Heart left ventricle (tissue), 16 donors: ENCODE measurements at places on chromosomes 16 and 17. TPM values are rescaled to one million over a fixed set of nuclear protein-coding genes. Genes with fewer than 3 reads are reported as not detected.

Gene INCA1
- 2.9 TPM for total RNA-seq

Gene ST6GALNAC2
- 4.9 TPM for total RNA-seq

Gene KCNJ18
- not detected for total RNA-seq

DNA sequence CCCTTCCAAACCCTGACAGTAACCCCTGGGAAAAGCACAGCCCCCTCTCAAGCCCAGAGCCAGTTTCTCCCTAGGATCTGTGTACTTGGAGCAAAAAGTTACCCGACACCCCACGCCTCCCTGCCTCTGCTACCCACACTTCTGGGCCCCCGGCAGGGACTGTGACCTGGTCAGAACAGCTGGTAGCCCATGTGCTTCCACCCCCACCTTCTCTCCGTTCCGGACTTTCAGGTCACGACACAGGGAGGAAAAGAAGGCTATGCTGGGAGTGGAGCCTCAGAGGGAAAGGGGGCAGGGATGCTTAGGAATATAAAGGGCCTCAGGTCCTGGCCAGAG, 6.4 kb downstream of the PPY start:
- H3K4me1 ChIP-seq, result peaks cover 7% of the 10 kb centered on the region
- no peak overlapping the region for H3K27ac ChIP-seq
- peaks cover 21% of the 10 kb centered on the region for H3K27me3 ChIP-seq
- H3K36me3 ChIP-seq, result no peaks in the 10 kb centered on the region
- no peak overlapping the region for H3K4me3 ChIP-seq

DNA sequence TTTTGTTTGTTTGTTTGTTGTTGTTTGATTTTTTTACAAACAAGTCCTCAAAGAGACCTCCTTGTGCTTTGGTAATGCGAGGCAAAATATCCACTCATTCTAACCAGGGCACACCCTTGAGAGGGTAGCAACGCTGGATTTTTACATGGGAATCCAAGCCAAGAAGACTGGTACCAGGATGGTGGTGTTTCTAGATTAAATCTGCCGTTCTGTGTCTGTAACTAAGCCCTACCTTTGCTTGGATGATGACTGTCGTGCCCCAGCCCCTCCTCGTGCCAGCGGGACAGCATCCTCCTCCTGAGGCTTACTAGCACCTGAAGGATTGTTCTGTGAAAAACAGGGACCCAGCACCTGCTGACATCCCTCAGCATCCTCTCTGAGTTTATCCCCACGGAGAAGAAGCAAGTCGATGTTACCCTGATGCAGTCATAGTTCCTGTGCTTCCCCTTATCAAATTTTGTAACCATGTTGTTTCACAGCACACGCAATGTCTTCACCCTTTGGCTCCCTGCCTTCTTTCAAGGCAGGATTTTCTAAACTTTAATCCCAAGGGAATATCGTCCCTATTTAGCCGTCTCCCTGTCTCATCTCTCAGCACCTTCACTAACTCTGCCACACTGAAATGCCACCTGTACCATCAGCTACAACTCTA, 5.1 kb upstream of the HSBP1 start:
- H3K4me1 ChIP-seq, result peaks cover 10% of the 10 kb centered on the region
- H3K36me3 ChIP-seq, result no peaks in the 10 kb centered on the region
- H3K4me3 ChIP-seq, result peak overlapping the region; percentile 37
- H3K27me3 ChIP-seq, result no peaks in the 10 kb centered on the region

DNA sequence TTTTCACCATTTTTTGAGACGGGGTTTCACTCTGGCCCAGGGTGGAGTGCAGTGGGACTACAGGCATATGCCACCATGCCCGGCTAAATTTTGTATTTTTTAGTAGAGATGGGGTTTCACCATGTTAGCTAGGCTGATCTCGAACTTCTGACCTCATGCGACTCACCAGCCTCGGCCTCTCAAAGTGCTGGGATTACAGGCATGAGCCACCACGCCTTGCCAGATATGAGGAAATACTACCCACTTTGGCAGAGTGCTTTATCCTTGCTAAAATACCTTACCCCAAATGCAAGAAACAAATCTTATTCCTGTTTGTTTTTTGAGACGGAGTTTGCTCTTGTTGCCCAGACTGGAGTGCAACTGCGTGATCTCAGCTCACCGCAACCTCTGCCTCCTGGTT, 62.9 kb upstream of the MGAT5B start:
- no peaks in the 10 kb centered on the region for H3K36me3 ChIP-seq
- no peak overlapping the region for H3K4me3 ChIP-seq

DNA sequence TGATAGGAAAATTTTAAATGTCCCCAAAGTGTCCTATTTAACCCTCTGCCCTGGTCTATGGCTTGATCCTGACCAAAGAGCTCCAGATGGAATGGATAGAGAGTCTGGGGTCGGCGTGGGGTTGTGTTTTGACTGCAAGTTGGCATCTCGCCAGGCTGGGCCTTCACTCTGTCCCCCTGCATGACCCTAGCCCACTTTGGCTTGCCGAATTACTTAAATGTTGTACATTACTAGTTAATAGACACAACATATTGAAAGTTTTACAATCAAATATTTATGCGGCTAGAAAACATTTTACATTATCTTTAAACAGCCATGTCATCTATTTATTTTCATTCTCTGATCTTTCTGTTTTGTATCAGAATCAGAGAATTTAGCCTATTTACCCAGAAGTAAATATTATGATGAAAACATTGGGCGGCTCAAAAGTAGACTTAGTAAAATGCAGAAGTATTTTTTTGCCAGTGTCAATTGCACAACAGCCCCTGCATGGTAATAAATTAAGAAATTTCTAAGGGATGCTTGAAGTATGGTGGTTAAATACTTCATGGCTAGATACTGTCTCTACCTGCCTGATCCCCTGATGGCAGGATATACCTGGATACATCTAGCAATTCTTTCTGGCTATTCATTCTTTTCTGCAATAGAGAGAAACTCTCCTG, 18.8 kb upstream of the MYOCD start:
- no peak overlapping the region for H3K4me3 ChIP-seq
- H3K4me1 ChIP-seq, result no peaks in the 10 kb centered on the region
- no peak overlapping the region for H3K27ac ChIP-seq
- H3K27me3 ChIP-seq, result no peaks in the 10 kb centered on the region

- peak overlapping the region; percentile 87 for H3K27ac ChIP-seq
- peaks cover 28% of the 10 kb centered on the region for H3K36me3 ChIP-seq
- H3K4me1 ChIP-seq, result peaks cover 11% of the 10 kb centered on the region
These were observed 362 bp downstream of the KLHDC4 start for GRCh38 chr16:87765473-87765775.

DNA sequence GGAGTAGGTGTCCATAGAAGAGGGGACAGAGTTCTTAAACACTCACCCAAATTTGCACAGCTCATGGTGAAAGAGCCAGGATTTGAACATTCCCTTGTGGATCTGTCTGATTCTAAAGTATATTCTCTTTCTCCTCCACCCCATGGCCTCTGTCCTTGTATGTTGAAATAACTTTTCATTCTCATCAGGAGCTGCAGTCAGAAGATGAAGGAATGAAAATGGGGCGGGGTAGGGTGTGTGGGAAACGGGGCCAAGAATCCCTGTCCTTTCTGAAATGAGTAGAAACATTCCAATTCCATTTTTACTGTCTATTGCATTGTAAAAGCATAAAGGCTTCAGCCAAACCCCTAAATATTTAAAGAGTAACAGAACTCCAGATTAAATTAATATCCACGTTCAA, 42.8 kb downstream of the NOG start:
- H3K36me3 ChIP-seq, result no peaks in the 10 kb centered on the region
- H3K4me1 ChIP-seq, result no peaks in the 10 kb centered on the region

DNA sequence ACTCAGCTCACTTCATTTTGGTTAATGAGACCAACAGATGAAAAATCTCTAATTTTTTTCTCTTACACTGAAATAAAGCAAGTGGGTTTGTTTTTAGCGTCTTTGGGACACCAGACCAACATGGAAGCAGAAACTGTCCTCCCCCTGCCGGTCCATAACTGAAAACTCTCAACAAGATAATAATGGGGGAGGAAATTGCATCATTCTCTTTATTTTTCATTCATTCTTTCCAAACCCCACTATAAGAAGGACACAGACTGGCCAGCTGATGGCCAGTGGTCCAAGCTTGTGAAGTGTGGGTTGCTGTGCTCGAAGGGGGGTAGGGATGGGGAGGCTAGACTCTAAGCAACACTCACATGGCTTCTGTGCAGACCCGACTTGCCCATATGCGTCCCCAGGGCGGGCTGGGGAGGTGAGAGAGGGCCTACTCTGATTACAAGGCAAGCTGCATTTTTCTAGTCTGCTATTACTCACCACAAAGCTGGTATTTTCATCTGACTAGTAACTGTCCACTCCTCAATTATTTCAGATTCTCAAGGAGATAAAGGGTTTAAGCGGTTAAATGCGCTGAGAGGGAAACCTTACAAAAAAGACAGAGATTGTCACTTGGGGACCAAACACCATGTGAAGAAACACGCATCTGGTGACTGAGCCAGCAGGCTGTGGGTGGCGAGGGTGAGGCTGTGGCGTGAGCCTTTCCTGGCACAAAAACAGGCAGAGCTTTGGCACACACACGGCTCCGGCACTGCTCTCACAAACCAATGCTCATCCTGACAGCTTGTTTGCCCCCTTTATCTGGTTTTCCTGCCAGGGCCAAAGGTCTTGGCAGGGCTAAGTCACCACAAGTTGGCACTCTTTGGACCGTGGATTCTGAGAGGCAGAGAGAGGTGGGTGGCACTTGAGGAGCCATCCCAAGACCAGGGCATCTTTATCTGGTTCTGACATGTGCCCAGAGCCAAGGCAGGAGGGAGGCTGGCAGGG, 38.2 kb downstream of the MARF1 start:
- no peaks in the 10 kb centered on the region for H3K27me3 ChIP-seq
- H3K36me3 ChIP-seq, result peaks cover 97% of the 10 kb centered on the region
- H3K4me1 ChIP-seq, result peaks cover 6% of the 10 kb centered on the region
- no peak overlapping the region for H3K27ac ChIP-seq
- DNase-seq, result no peak
- H3K4me3 ChIP-seq, result no peak overlapping the region

DNA sequence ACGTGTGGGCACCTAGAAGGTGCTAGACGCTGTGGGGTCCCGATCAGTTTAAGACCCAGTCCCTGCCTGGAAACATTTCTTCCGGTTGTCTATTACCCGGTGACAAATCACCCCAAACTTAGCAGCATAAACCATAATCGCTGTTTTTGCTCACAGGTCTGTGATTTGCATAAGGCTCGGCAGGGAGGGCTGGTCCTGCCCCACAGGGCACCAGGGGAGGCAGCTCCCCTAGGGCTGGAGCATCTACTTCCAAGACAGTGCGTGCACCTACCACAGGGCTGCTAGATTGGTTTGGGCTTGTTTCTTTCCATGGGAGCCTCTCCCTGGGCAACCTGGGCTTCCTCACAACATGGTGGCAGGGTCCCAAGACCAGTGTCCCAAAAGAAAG, 214.5 kb upstream of the CIBAR2 start:
- H3K4me3 ChIP-seq, result no peak overlapping the region
- peaks cover 42% of the 10 kb centered on the region for H3K4me1 ChIP-seq
- H3K36me3 ChIP-seq, result no peaks in the 10 kb centered on the region
- DNase-seq, result no peak

- no peak overlapping the region for H3K4me3 ChIP-seq
- H3K27me3 ChIP-seq, result no peaks in the 10 kb centered on the region
- no peak overlapping the region for H3K27ac ChIP-seq
- no peaks in the 10 kb centered on the region for H3K4me1 ChIP-seq
- H3K36me3 ChIP-seq, result no peaks in the 10 kb centered on the region
These were observed 1372.6 kb downstream of the CDH11 start for GRCh38 chr16:63749276-63749675.

DNA sequence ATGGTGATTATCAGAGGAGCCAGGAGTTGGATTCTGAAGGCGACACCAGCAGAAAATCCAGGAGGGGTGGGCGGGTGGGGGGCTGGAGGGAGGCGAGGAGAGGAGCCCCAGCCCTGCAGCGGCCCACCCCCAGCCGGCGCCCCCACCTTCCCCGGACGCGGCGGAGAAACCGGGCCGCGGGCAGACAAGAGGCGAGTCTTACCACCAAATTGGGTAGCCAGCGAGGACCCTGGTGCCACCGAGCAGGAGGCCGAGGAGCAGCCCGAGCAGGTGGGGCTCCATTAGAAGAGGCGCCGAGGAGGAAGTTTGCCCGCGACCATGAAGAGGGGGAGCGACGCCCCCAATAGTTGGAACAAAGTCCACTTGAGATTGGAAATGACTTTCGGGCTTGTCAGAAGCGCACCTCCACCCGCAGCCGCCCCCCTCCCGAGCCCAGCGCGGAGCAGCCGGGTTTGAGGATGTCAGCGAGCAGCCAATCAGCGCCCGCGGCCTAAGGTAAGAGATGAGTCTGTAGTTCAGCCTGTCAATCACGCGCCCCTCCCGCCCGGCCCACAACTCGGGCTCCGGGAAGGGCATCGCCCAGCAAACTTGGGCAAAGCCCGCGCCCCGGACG, at the start of gene WNT3:
WNT3 (minus strand) TSS at position 377 of the 613 bp plus-strand sequence; CDS start at position 282, 95 bp downstream.
- no peak for DNase-seq
- H3K36me3 ChIP-seq, result no peaks in the 10 kb centered on the region
- no peaks in the 10 kb centered on the region for H3K4me1 ChIP-seq
- peak within 1 kb of the TSS; percentile 53 for H3K4me3 ChIP-seq
- H3K27ac ChIP-seq, result no peak within 1 kb of the TSS

- no peak for DNase-seq
- peaks cover 93% of the 10 kb centered on the region for H3K4me1 ChIP-seq
- no peaks in the 10 kb centered on the region for H3K27me3 ChIP-seq
These were observed 5.3 kb downstream of the NTHL1 start for GRCh38 chr16:2042171-2042985.

GRCh38 chr16:2691491-2692248, 9.3 kb downstream of the KCTD5 start:
- no peaks in the 10 kb centered on the region for H3K27me3 ChIP-seq
- DNase-seq, result no peak
- H3K4me3 ChIP-seq, result peak overlapping the region; percentile 33
- peaks cover under 1% of the 10 kb centered on the region for H3K36me3 ChIP-seq
- H3K27ac ChIP-seq, result peak overlapping the region; percentile 64
- peaks cover 40% of the 10 kb centered on the region for H3K4me1 ChIP-seq

- H3K27ac ChIP-seq, result no peak overlapping the region
- no peaks in the 10 kb centered on the region for H3K4me1 ChIP-seq
- no peak for DNase-seq
- peaks cover 18% of the 10 kb centered on the region for H3K27me3 ChIP-seq
These were observed 14.1 kb downstream of the HS3ST6 start for GRCh38 chr16:1903845-1904840.

DNA sequence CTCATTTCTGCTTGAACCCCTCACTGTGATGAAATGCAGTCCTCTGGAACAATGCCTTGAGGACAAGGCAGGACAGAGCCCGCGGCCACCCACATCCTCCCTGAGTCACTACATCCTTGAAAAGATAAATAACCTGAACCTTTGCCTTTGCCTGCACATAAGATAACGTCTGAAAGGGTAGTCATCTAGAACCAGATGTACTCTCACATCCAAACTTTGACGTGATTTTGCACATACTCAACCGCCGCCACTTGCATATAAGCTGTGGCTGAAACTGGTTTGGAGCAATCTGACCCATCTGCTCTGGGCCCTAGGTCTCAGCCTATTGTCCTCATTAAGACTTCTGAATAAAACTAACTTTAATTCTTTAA, 252.1 kb downstream of the PHKB start:
- H3K4me1 ChIP-seq, result no peaks in the 10 kb centered on the region
- H3K27ac ChIP-seq, result no peak overlapping the region
- no peak overlapping the region for H3K4me3 ChIP-seq
- H3K27me3 ChIP-seq, result no peaks in the 10 kb centered on the region
- DNase-seq, result no peak
- H3K36me3 ChIP-seq, result no peaks in the 10 kb centered on the region
